Effector memory CD8-positive, alpha-beta T cell (primary cell): ENCODE measurements at places on chromosomes 13 and 19.

DNA sequence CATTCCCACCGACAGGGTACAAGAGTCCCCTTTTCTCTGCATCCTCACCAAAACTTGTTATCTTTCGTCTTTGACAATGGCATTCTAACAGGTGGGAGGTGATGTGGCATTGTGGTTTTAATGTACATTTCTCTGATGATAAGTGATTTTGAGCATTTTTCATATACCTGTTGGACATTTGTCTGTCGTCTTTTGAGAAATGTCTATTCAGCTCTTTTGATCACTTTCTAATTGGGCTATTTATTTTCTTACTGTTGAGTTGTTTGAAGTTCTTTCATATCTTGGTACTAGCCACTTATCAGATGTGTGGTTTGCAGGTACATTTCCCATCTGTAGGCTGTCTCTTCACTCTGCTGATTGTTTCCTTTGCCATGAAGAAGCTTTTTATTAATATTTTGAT, 219.0 kb upstream of the SOX1 start:
- no peak for DNase-seq
- peaks cover 16% of the 10 kb centered on the region for H3K27me3 ChIP-seq
- H3K4me1 ChIP-seq, result no peaks in the 10 kb centered on the region
- no peak overlapping the region for H3K4me3 ChIP-seq

GRCh38 chr13:65966991-65967451, 1263.1 kb downstream of the PCDH9 start:
- H3K36me3 ChIP-seq, result no peaks in the 10 kb centered on the region
- H3K4me3 ChIP-seq, result no peak overlapping the region
- H3K27ac ChIP-seq, result no peak overlapping the region
- no peaks in the 10 kb centered on the region for H3K4me1 ChIP-seq
- DNase-seq, result no peak

DNA sequence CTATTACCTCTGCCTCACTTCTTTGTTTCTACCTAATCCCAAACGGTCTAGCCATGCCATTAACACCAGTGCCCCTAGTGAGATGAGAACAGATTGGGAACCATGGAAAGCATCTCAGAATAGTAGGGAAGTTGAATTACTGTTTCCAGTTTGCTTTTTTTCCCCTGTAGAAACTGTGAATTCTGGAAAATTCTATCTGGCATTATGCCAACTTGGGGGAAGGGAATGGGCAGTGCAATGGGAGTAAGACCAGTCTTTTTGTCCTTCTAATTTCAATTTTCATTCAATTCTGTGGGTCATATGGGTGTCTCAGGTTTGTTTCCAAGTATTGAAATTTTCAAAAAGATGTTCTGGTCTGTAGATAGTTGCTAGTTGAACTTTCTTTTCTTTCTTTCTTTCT, 1666.1 kb downstream of the SLITRK1 start:
- no peaks in the 10 kb centered on the region for H3K27me3 ChIP-seq
- DNase-seq, result no peak
- H3K36me3 ChIP-seq, result no peaks in the 10 kb centered on the region
- no peaks in the 10 kb centered on the region for H3K4me1 ChIP-seq

GRCh38 chr19:19145684-19146608, 7.7 kb upstream of the TMEM161A start:
- no peaks in the 10 kb centered on the region for H3K27me3 ChIP-seq
- peaks cover 10% of the 10 kb centered on the region for H3K36me3 ChIP-seq
- DNase-seq, result peak; percentile 87
- H3K27ac ChIP-seq, result no peak overlapping the region
- H3K4me3 ChIP-seq, result no peak overlapping the region
- H3K4me1 ChIP-seq, result no peaks in the 10 kb centered on the region

DNA sequence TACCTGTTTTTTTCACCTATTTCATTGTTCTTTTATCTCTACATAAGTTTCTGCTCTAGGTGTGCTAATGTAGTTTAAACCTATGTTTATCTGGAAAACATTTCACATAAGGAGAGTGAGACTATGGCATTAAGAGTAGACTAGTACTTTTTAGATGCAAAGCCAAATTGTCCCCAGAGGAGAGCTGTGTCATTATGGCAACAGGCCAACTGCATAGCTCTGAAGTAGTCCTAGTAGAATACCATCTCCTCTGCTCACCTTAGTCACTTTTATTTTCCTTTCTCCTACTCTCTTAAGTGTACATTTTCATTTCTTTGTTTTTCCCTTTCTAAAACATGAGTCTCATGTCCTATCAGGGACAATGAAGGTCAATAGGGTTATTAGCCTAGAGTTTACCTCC, 123.1 kb downstream of the ITGBL1 start:
- DNase-seq, result no peak
- H3K4me1 ChIP-seq, result no peaks in the 10 kb centered on the region
- no peak overlapping the region for H3K27ac ChIP-seq
- no peak overlapping the region for H3K4me3 ChIP-seq

DNA sequence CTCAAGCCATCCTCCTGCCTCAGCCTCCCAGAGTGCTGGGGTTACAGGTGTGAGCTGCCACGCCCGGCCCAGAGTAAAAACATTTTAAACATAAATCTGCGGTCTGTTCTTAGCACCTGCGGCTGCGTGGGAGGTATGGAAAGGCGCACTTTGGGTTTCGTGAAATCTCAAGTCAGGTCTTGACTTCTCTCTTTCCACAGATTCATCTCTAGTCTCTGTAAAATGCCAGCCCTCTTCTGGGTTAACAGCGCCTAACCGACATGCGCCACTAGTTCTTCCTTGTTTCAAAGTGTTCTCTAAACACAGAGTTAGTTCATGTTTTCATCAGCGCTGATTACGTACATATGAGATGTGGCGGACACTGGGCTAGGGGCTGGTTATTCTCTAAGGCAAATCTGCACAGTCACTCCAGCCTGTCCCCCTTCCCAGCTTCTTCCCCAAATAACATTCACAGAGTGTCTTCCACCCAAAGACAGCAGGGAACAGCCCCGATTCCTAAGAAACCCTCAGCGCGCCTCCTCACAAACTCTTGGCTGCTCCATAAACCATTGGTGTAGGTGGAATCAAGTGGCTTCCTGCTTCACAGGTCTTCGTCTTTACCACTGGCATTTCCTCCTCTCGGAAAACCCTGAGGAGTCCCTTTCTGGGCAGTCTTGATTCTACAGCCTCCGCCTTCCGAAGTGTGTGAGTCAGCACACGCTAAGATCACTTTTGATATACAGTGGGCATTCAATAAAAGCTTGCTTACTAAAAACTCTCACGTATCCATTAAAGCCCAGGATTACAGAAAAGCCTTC, 1.4 kb downstream of the PARP4 start:
- H3K27me3 ChIP-seq, result no peaks in the 10 kb centered on the region
- DNase-seq, result peak; percentile 3
- peak overlapping the region; percentile 92 for H3K4me3 ChIP-seq
- H3K36me3 ChIP-seq, result peaks cover 17% of the 10 kb centered on the region
- peak overlapping the region; percentile 93 for H3K27ac ChIP-seq
